ENCODE measurements at places on chromosomes 11 and 22. TPM values are rescaled to one million over a fixed set of nuclear protein-coding genes. Genes with fewer than 3 reads are reported as not detected.

Gene DSCAML1
- 1.3 TPM for polyA plus RNA-seq

Gene CACNA1I
- 0.08 TPM for polyA plus RNA-seq

Gene HSPB2
- polyA plus RNA-seq: 1.8 TPM

Gene MS4A4E
- 1.4 TPM for polyA plus RNA-seq

Gene FAM180B
- polyA plus RNA-seq: 0.63 TPM

Gene CLTCL1
- 7.0 TPM for polyA plus RNA-seq

Gene SLC15A3
- 19.2 TPM for polyA plus RNA-seq

GRCh38 chr22:39466228-39467006 is 9.6 kb downstream of the MGAT3 start:
- DNase-seq: no peak

GRCh38 chr11:94091091-94091490 is 37.5 kb upstream of the PANX1 start:
- no peak for DNase-seq

DNA sequence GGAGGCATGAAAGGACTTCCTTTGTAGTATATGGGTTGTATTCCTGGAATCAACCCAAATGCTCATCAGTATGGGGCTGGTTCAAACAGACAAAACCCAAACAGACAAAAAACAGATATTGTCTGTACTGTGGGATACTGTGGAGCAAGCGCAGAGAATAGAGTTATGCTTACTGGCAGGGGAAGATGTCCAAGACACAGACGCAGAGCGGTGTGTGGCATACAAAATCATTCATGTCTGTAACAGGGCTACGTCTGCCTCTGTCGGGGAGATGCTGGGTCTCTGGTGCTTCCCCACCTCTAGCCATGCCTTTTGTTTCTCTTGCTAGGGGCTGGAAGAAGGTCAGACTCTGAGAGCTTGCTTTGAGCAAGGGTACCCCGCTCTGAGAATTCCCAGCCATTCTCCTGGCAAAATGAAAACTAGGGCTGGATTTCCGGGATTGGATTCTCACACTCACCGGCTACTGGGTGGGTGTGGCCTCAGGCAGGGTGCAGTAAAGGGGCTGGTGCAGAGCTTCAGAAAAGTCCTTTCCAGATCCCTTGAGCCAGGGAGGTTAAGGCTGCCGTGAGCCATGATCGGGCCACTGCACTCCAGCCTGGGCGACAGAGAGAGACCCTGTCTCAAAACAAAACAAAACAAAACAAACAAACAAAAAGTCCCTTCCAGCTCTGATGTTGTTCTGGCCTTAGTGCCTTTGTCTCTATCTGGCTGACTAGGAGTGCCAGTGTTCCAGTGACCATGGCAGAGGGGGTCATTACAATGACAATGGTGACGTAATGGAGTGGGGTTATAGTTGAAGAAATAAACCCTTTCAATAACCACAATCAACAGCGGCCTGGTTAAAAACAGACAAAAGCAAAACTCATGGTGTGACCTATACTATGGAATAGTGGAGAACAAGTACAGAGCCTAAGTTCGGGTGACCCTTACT is 2.9 kb upstream of the ABCC8 start:
- no peak for DNase-seq

- DNase-seq: no peak
Measured at GRCh38 chr11:46427364-46427763, 35.8 kb upstream of the CHRM4 start.

DNA sequence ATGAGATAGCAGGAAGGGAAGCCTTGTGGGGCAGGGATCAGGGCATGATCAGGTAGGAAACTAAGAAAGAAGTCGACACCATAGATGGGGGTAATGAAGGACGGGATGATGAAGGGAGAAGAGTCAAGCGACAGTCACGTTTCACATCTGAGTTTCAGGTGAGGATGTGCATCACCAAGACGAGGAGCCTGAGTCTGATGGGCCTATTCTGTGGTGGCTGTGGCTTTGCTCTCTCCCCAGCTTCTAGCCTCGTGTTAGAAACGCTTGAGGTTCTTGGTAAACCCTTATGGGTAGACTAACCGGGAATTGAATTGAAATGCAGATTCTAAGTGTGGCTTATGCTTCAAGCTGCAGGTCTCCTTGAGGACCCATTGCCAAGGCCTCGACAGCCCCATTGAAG is 45.6 kb upstream of the LMO1 start:
- no peak for DNase-seq

DNA sequence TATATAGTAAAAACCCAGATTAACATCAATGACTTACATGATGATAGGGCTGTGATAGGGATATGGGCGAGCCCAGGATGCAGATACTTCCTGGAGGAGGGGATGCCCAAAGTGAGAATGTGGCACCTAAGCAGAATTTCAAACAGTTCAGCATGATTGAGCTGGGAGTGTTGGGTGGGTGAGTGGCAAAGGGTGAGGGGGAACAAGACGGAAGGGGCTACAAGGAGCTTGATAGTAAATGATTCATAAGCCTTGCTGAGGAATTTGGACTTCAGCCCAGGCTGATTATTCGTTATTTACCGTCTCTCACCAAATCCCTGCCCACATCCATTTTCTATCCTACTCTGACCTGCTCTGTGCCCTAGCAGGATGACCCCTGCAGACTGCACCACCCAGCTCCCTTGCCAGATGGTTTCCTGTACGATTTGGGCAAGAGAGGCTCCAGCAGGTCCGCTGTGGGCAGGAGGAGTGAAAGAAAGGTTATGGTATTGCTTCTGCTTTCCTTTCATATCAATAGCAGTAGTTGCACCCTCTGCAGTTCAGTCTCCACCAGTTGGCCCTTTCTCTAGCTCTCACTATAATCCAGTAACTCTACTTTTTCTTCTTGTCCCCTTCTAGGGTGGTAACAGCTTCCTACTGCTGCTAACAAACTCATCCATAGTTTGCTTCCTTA is 30.3 kb upstream of the SIK2 start:
- no peak for DNase-seq

DNA sequence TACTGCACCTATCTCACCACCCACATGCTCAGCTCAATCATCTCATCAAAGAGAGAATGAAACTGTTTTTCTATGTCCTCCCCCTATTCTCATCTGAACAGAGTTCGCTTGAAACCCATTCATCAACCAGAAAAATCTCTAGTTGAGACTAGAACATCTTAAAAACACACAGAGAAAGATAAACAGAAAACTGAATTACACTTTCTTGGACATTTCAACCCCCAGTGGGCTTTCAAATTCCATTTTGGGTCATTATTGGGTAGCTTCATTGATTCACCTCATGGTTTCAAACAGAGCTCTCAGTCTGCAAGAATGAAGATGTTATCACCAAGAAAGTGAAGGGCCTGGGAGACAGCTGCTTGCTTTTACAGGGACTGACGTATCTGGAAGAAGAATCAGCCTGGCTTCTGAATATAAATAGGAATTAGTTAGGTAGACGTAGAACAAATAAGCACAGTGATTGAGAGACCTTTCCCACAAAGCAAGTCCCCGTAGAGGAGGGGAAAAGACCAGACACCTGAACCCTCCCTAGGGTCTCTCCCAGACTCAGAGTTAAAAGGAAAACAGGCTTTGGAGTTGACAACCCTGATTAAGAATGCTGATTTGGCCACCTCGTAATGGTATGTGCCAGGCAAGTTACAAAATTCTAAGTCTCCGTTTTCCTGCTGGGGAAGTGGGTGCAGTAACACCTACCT is 155.7 kb downstream of the BBOX1 start:
- no peak for DNase-seq

DNA sequence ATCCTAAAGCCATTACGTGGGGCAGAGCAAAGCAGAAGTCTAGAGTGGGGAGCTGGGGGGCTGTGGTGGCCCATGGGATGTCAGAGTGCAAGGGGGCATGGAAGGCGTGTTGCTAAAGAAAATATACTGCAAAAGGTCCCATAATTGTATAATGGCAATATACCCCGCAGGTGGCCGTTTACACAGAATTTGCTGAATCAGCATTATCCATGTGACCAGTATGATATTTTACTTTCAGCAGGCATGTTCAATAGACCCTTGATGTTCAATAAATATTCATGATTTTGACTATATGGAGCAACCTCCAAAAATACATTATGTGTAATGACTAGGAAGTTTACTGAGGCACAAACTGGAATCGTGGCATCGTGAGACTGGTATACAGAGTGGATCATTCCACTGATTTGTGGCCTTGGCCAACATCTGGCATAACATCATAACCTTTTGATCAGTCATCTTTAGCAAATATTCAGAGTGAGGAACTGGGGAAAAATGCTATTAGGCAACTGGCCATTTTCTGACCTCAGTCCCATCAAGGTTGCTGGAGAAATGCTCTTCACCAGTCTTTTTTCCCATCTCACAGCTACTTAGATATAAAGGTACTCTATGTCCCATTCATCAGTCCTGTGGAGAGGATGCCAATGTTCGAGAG is 29.3 kb upstream of the PPP2R1B start:
- no peak for DNase-seq

DNA sequence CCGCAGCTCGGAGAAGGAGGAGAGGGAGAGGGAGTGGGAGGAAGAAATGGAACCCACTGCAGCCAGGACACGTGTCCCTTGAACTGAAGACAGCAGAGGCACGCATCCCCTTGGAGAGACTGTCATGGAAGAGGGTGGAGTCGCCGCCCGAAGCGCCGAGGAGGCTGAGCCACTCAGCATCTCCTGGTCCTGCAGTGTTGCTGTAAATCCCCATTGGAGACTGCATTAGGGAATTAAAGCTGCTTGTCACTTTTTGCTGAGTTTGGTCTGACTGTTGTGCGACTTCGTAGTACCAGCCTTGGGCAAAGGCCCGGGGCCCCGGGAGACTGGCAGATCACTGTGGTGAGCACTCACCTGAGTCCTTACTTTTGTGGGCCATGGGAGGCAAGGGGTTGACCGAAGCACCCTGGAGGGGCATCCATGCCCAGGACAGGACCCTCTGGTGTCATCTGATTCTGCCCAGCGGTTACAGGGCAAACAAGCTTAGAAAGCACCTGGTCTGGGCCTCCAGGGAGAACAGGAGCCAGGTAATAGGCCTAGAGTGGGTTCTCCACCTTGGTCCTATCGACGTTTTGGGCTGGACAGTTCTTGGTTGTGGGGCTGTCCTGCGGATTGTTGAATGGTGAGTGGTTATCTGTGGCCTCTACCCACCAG is 797 bp downstream of the VPREB1 start:
- no peak for DNase-seq

- no peak for DNase-seq
Measured at GRCh38 chr22:24207264-24208011, 26.2 kb downstream of the SUSD2 start.

DNA sequence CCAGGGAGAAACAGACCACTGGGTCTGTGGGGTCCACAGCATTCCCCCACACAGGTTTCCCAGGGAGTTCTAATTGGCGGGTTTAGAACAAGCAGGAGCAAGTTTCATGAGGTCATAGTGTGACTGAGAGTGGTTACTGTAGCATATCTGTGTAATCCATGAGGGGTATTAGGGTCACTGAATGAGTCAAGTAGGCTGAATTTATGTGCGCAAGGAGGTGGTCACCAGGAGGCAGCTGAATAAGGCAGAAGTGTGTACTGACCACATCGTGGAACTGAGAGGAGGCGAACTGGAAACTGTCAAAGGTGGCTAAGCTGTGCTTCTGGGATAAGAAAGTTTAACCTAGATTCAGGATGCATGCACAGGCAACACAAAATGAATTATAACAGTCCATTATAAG is 876.0 kb downstream of the METTL15 start:
- no peak for DNase-seq

- no peak for DNase-seq
Measured at GRCh38 chr22:44396021-44396726, 83.4 kb upstream of the SHISAL1 start.

GRCh38 chr11:14022251-14022650 is 59.7 kb downstream of the SPON1 start:
- no peak for DNase-seq

GRCh38 chr11:126756855-126757254 is 243.7 kb downstream of the KIRREL3 start:
- no peak for DNase-seq

DNA sequence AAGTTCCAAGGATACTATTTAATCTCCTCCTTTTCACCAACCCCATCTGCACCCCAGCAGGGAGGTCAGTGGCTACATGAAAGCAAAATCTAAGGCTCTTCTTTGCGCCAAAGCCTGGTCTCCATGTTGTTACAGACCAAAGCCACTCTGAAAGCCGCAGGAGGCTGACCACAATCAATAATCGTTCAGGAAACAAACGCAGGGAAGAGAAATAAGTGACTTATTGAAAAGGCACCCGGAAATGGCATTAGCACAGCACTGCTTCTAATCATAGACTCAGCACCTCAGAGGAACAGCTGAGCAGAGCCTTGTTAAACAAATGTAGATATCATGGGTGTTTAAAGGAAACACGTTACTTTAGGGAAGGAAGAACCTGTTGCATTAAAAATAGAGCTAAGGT is 183.9 kb downstream of the KIRREL3 start:
- DNase-seq: no peak

DNA sequence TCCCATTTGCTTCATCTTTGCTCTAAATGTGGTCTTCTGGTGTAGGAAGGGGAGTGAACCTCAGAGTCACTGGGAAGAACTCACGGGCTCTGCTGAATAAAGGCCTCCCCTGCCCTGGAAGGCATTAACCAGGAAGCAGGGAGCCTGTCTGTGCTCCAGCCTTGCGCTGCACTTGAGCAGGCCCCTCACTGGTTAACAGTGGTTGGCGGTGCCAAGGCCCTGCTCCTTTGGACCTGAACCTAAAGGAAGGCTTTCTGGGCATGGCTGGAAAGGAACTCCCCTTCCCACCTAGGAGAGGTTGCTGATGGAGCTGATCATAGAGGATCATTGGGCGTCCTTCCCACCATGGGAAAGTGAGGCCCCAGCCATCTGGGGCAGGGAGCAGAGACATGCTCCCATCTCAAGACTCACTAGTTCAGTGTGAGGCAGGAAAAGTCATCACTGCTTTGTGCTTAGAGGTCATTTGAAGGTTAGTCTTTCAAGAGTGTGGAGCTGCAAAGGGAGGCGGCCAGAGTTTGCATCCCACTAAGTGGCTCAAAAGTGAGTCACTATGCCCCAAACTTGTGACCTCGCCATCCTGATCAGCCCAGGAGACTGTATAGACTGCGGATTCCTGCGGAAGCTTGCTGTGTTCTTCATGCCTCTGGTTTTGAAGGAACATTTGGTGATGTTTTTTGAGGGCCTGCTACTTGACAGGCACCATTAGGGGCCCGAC is 50.4 kb downstream of the DBX1 start:
- no peak for DNase-seq

DNA sequence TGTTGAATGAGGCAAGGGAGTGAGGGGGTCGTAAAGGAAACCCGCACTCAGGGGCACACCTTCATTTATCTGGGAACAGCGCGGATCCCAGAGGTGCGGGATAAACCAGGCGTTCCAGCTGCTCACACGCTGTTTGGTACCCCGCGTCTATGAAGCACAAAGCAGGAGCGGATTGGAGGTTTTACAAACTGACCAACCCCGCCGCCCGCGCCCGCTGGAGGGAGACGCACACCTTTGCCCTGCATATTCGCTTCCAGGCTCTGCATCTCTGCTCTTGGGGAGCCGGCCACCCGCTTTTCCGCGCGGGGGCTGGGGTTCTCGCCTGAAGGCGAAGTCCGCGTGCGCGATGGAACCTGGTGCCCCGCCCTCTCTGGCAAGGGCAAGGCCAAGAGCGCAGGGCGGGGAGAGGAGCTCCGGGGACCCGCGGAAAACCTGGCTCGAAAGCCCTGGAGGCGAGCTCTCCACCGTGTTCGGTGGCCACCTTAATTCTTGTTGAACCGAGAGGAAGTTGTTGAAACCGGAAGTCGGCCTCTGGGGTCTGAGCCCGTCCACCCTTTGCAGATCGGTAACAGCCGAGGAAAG is 6.8 kb upstream of the ALX4 start:
- no peak for DNase-seq

GRCh38 chr11:5441414-5441813 is at the start of gene OR51I1:
TSS of gene OR51I1 (minus strand) at chr11:5441514. CDS start at chr11:5441514, 0 bp downstream.
- no peak for DNase-seq

GRCh38 chr11:86978756-86979608 is 23.8 kb upstream of the FZD4 start:
- DNase-seq: no peak
